ENCODE measurements at places on chromosomes 2 and 18.

DNA sequence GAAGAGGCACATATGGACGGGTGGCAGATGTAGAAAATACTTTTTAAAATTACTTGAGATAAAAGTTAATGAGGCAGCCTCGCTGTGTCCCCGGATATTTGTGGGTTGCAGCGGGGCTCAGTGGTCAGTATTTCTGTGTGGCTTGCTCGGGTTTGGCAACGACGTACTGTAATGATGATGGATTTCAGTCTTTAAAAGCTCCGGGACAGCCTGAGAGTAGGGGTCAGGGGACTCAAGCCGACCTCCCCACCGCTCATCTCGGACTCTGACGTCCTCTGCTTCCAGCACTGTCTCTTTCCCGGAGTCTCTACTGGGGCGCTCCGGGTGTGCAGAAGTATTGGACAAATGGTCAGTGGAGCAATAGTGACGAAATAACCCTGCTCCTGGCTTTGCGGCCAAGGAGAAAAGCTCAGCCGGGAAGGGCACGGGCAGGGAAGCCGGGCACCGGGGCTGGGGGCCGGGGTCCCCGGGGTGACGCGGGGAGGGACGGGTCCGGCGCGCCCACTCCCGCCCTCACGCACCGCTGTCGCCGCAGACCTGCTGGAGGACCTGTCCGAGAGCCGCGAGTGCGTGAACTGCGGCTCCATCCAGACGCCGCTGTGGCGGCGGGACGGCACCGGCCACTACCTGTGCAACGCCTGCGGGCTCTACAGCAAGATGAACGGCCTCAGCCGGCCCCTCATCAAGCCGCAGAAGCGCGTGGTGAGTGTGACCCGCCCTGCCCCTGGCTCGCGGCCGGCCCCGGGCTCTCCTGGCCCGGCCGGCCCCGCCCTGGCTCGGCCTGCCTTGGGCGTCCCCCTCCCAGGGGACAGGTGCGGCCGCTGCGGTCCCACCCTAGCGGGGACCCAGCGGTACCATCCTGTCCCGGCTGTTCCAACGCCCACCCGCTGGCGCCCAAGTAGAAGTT, 7.3 kb downstream of the GATA6 start:
- no peak for DNase-seq

DNA sequence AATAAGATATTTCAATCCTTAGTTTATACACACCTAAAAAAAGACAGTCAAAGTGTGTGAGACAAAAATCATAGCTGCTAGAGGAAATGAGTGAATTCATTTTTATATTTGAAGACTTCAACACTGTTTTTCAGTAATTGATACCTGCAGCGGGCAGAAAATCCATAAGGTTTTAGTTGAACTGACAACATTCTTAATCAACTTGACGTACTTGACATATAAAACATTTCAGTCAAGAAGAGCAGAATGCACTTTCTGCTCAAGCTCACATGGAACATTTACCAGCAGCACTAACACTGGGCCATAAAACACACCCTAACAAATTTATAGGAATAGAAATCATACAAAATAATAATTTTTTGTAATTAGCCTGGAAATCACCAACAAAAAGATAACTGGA, 959.6 kb upstream of the SOX11 start:
- no peak for DNase-seq

- no peak for DNase-seq
Measured at GRCh38 chr2:183079139-183079775, 710 bp downstream of the DUSP19 start.

DNA sequence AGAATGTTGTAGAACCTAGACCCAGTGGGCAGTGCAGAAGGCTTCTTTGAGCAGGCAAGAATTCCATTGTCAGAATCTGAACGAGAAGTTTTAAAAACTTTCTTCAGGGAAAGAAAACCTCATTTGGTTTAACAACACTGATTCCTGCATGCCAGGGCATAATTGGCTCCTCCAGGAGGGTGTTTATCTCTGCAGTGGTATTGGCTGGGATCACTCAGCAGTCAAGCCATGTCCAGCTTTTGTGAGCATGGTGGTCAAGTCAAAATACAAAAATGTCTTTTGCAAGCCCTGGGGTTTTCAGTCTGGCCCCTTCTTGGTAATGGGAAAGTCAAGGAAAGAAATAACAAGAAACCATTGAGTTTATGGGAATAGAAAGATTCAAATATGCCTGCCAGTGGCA, 28.3 kb downstream of the FHOD3 start:
- no peak for DNase-seq

DNA sequence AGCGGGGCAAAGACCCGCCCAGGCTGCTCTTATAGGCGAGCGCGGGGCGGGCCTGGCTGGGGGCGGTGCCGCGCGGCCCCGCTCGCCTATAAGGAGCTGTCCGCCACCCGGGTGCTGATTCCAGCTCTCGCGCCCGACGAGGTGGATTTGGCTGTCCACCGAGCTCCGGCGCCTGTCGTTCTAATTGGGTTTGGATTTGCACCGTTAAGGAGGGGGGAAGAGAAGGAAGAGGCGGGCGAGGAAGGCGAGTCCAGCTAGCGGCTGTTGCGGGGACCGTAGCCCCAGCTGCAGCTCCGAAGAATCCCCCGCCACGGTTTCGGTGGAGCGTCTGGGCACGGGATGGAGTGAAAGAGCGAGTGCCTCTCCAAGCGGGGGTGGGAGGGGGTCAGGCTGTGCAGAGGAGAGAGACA, at the start of gene CNTNAP5:
Gene CNTNAP5, plus strand, starts transcription at position 117 of the 410 bp plus-strand sequence. CDS start 364 bp downstream, outside the sequence.
- no peak for DNase-seq

- DNase-seq: peak; percentile 9
Measured at GRCh38 chr2:14418115-14418514, 214.4 kb upstream of the LRATD1 start.

GRCh38 chr2:38013158-38013752, 62.7 kb downstream of the CYP1B1 start:
- peak; percentile 49 for DNase-seq

DNA sequence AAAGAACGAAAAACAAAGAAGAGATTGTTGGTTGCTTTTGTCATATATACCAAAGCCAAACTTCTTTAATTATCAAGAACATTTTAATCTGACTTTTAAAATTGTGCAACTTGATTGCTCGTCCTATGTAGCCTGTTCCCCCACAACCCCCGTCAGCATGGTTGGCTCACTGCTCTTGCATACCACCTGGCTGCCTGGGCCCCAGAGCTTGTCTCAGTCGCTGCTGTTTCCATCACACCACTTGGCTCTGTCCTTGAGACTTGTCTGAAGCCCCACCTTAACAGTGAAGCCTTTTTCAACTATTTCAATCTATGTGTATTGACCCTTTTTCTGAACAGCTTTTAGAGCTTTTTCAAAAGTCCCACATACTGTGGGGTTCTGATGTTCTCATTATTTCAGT, 270.8 kb downstream of the ZNF407 start:
- no peak for DNase-seq

DNA sequence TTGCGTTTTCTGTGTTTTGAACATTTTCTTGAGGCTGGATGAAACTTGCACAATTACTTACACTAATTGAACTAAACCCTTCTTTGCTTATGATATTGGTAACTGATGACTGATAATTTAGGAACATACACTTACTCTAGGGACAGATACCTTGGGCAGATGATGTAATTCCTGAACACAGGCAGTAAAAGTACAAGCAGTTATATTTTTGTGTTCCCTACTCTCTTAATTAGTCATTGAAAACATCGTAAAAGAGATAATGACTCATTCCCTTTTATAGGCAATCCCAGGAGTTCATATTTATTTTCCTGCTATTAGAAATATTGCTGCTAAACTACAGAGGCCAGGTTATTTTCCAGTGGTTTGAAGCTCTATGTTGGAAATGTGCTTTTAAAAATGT, 46.4 kb downstream of the CCDC85A start:
- no peak for DNase-seq

- DNase-seq: peak; percentile 34
Measured at GRCh38 chr2:38505779-38506178, 96.9 kb downstream of the HNRNPLL start.

- DNase-seq: no peak
Measured at GRCh38 chr2:60216452-60216995, 336.9 kb downstream of the BCL11A start.

- no peak for DNase-seq
Measured at GRCh38 chr2:237471438-237472186, 15.4 kb upstream of the MLPH start.

GRCh38 chr2:154537024-154537423, 161.5 kb upstream of the KCNJ3 start:
- no peak for DNase-seq

DNA sequence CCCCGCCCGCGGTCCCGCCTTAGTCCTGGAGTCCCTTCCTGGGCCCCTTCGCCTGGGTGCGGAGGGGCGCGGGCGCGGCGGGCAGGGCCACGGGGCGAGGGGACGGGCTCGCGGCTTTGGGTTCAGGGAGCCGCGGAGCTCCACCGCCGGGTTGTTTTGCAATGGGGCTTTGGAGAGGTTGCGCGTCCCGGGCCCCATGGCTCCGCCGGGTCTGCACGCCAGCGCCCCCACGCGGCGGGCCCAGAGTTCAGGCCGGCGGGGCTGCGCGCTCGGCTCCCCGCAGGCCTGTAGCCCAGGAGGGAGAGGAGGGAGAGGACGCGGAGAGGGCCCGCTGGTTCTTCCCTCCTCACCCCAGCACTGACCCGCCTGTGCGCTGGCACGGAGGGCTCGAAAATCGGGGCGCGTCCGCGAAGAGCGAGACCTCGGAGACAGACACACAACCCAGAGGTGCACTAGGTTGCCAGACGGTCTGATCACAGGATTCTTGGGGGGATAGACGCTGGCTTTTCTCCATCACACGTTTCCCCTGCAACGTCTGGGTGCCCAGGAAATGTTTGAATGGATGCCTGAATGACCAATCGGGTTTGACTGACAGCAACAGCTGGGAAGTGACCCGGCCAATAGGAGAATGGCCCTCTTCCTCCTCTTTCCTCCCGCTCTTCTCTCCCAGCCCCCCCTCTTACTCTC, 4.9 kb upstream of the SIX2 start:
- DNase-seq: no peak

DNA sequence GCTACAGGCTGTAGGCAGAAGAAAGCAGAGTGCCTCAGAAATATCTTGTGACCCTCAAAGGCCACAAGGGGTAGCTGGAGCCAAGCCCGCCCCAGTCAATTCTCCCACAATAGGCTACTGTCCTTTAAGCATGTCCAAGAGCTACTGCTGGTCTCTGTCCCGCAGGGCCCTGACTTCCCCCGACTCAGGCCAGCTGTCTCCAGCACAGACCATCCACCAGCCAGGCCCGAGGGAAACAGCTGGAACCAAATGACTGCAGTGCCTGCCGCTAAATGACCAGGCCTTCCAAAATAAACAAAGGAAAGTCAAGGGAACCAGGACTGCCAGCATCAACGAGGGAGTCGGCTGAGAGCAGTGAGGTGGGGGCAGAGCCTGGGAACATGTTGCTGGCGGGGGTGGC, 36.7 kb downstream of the MCFD2 start:
- DNase-seq: no peak

DNA sequence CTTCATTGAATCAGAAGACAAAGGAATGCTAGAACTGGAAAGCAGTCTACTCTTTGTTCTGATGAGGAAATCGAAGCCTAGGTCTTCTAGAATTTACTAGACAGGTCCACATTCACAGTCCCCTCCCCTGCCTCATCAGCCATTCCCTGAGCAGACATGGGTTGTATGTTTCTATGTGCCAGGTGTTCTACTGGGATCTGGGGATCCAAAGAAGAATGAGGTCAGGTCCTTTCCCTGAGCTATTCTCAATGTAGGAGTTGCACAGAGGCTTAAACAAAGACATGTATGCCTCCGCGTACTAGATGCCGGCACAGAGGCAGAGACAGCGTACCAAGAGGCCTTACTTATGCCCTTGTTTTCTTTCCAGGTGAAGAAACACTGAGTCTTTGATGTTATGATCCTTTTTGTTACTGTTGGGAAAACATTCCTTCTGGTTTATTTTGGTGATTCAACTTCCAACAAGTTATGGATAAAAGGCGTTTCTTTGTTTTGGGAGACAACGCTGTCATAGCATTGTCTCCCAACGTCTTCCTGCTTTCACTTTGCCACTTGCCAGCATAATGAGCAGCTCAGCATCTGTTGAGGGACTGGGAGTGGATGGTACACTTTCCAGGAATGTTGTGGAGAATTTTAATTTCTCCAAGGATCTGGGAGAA, 174.4 kb downstream of the ALPK2 start:
- DNase-seq: no peak

DNA sequence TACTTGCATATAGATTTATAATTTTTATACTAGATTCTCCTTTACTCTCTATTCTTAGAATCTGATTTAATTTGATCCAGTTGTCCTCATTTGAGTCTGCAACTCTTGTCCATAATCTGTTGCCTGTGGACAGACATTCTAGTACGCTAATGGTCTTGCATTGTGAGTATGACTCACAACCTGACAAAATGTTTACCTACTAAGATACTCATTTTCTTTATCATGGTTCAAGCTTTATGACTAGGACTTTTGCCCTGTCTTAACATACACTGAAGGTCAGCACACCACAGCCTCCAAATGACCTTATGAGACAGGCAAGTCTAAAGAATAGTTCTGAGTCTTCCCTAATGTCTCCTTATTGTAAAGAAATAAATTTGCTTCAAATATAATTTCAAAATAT, 142.3 kb upstream of the CDH7 start:
- DNase-seq: no peak

GRCh38 chr2:12636837-12637581, 79.7 kb upstream of the TRIB2 start:
- no peak for DNase-seq

- DNase-seq: no peak
Measured at GRCh38 chr18:54528942-54529376, 62.1 kb upstream of the DYNAP start.

DNA sequence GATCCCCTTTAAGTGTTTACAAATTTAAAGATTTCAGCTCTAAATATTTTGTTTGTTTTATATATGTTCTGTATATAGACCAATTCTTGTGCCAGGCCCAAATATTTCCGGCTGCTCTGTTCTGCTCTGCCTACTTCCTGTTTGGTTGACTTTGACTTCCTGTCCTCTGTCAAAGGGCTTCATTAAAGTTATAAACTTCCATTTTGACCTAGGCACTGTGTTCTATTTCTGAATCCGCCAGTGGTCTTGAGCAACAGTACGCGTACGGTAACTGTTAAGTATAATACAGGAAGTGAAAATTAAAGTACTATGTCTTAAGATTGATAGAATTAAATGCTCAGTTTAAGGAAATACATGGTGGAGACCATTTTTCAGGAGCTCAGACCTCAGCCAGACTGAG, 13.5 kb upstream of the REL start:
- no peak for DNase-seq

- no peak for DNase-seq
Measured at GRCh38 chr18:50751490-50751889, 68.3 kb downstream of the MRO start.

GRCh38 chr2:150466741-150467620, 20.5 kb downstream of the RND3 start:
- DNase-seq: no peak

- no peak for DNase-seq
Measured at GRCh38 chr2:217931846-217932560, 70.8 kb downstream of the TNS1 start.

- no peak for DNase-seq
Measured at GRCh38 chr2:45889053-45889452, 237.6 kb downstream of the PRKCE start.

GRCh38 chr2:63827749-63828148, 13.9 kb upstream of the UGP2 start:
- peak; percentile 89 for DNase-seq
